ENCODE measurements at places on chromosomes 13 and 19.

DNA sequence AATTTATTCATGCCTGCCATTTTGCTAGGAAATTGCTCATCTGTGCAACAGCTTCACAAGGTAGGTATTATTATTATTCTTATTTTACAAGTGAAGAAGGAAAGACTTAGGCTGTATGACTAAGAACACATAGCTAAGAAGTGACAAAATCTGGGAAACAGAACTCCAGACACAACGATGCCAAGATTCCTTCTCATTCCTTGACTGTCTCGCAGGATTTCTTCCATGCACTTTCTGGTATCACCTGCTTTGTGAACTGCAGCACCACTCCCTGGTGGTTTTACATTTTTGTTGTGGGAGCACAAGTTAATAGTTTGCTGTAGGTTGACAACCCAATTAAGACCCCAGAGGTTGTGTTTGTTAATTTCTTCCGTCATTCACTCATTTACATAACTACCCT lies 188.5 kb downstream of the LACC1 start:
- no peak for DNase-seq

GRCh38 chr19:33674626-33675367 lies 53.0 kb downstream of the CHST8 start:
- DNase-seq: no peak

DNA sequence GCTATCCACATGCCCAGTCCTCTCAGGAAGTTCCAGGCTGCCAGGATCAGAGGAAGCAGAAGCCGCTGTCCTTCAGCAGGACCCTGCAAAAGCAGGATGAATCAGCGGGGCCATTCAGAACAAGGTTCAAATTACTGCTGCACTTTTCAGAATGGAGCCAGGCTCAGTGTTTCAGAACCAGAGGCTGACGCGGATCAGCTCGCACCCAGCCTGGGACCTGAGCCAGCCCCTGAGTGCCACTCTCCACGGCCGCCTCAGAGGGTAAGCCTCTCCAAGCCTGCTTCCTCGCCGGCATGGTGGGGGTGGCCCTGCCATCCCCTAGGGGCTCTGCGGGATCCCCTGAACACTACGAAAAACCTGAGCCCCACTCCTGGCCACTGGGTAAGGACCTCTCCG lies 24.7 kb downstream of the RASA3 start:
- DNase-seq: no peak

- DNase-seq: no peak
Observed at GRCh38 chr19:40323705-40324104, 24.5 kb downstream of the C19orf47 start.

- DNase-seq: no peak
Observed at GRCh38 chr19:48629599-48630295, 7.4 kb downstream of the DBP start.

Measured in activated gamma-delta T cell treated with anti-CD3 and anti-CD28 coated beads, Interleukin-2, amount 50 U/mL, for 16 hours (primary cell).